Stimulated activated CD4-positive, alpha-beta T cell treated with anti-CD3 and anti-CD28 coated beads, Interleukin-4, amount 100 ng/mL, for 48 hours (primary cell): ENCODE measurements at places on chromosomes 16 and 17.

DNA sequence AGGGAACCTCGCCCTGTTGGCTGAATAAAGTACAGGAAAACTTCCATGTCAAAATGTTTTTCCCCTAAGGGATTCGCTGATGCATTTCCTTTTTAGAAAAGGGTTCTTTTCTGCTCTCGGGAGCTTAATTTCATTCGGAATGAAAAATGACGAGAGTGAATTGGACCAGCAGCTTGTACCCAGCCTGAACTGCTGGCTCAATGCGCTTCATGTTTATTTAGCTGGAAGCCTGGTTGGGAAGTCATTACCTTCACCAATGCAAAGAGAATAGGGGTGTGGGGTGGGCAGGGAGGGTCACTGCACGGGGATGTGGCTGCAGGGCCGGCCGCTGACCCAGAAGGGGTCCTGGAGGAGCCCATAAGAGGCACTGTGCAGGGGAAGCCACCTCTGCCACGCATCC lies 207.7 kb downstream of the ENGASE start:
- DNase-seq, result no peak

GRCh38 chr16:55825115-55825728 lies 7.7 kb downstream of the CES1 start:
- DNase-seq, result no peak

- DNase-seq, result no peak
Observed at GRCh38 chr17:18854956-18855355, 3.0 kb upstream of the PRPSAP2 start.

DNA sequence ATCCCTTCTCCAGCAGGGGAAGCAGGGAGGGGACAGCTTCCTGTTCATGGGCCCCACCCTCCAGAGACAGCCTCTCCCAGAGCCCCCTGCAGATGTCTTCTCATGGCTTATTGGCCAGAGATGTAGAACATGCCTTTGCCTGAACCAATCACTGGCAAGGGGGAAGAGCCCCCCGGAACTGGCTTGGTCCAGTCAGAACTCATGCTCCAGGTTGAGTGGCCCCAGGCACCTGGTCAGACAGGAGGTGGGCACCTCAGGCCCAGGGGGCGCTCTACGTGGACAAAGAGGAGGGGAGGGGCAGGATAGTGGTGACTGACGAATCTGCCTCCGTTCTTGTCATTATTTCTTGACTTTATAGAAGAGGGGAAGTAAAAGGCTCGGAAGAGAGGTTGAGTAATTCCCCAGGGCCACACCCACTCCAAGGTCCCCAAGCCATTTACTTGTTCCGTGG lies 23.6 kb downstream of the RAB11FIP4 start:
- no peak for DNase-seq

DNA sequence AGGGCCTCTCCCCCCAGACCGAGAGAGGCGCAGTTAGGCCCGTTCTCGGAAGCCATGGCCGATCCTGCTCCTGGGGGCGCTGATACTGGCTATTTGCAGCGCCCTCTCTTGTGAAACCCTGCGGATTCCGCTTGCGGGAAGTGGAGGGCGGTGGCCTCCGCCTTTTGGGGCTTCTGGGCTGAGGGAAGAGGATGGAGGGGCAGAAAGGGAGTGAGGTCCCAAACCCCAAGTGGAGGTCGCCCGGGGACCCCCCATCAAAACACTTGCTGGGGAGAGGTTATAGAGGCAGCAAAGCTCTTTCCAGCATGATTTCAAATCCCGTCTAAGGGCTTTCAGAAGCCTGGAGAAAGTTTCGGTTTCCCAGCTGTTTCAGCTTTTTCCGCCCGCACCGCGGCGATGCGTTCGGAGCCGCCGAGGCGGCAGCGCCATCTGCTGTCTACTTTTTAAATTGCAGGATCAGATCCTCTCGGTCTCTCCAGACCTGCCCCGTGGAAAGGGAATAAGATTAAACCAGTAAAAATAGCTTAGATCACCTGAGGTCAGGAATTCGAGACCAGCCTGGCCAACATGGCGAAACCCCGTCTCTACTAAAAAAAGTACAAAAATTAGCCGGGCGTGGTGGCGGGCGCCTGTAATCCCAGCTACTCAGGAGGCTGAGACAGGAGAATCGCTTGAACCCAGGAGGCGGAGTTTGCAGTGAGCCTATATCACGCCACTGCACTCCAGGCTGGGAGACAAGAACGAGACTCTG lies 15.8 kb downstream of the SNX20 start:
- DNase-seq, result peak; percentile 85

DNA sequence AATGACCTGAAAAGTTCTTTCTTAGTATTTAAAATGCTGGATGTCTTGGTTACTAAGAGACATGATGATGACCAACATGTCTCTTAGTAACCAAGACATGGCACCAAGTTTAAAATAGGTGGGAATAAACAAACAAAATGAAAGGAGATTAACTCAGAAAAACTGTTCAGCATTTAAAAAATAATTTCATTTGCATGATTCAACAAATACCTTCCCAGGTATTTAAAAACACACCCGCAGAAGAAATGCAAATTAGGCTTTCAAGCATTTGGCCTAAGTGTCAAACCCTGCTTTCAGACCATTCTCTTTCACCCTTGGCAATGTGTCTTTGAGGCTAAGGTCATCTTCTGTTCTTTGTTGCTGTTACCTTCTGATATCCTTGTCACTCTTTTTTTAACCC lies 91.4 kb upstream of the CORO6 start:
- no peak for DNase-seq

DNA sequence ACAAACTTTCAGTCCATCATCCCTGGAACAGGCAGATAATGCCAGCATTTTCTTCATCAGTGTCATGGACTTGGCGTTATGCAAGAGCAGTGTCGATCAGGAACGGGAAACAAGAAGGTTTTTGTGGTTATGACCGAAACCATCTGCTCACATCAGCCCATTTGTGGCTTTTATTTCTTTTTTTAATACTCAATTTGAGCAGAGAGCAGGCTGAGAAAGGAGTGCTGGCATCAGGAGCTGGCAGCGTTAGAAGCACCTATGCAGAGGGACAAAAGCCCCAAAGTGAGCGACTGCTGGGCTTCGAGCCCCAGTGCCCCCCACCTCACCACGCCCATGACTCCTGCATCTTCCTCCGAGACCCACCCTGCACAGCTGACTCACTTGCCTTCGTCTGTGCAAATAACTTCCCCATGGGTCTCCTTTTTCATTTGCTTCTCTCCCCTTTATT lies 16.2 kb upstream of the CD300E start:
- no peak for DNase-seq

DNA sequence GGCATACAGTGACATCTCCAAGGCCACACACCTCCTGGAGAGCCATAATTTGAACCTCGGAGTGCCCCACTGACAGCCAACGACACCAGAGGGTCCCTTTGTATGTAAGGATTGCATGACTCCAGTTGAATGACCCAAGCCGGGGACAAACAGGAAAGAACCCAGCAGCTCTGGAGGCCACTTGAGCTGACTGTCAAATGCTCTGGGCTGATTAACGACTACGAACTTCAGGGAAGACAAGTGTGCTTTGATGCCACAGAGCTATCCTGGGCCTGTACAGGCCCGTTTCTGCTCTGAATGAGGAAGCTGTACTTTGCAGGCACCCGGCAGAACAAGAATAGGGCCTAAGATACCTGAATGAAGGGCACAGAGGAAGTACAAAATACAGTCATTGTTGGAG lies 404.6 kb downstream of the SLC39A11 start:
- no peak for DNase-seq

- DNase-seq, result no peak
Observed at GRCh38 chr16:57024894-57025680, 35.7 kb downstream of the NLRC5 start.

DNA sequence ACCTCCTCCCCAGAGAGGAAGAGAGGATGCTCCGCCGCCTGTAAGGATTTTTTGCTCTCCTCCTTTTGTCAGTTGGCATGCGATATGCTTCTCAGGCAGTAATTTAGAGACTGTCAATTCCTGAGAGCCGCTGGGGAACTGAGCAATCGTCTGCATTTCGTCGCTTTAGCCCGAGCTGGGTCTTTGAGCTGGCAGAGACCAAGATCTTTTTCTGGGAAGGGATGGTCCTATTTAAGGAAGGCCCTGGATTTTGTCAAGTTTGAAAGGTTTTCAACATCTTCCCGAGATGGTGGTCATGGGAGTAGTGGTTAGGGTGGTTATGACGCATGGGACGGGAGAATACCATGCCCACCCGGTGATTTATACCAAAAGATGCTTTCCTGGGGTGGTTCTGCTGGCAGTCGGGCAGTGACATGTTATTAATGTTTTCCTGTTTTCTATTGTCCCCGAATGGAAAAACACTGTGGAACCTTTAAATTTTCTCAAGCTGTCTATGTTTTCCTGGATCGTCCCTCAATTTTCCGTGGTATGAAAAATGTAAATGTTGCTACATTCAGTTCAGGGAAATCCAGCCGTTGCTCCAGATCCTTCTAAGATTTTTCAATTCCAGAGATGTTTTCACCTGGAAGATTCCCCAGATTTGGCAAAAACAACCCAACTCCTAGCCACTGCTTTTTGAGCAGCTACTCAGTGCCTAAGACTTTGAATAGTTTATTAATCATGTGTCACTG lies 586.4 kb downstream of the MAF start:
- no peak for DNase-seq

DNA sequence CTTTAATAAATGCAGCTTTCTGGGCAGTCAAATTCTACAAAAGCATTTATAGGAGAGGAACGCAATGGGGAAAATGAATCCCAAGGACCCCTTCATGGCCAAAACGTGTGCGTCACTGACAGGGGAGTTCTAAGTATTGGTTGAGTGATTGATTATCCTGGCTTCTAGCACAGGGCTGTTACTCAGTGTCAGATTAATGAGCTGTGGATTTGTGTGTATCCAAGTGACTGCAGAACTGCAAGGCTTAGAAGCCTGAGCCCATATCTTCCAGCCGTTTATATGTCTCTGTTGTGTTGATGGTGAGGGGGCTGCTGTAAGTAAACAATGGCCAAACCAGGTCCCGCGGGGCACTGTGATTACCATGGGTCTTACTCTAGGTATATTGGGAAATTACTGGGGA lies 129.4 kb downstream of the SHISA9 start:
- DNase-seq, result no peak

GRCh38 chr17:57597101-57597500 lies 148.0 kb downstream of the CCDC182 start:
- DNase-seq, result no peak

DNA sequence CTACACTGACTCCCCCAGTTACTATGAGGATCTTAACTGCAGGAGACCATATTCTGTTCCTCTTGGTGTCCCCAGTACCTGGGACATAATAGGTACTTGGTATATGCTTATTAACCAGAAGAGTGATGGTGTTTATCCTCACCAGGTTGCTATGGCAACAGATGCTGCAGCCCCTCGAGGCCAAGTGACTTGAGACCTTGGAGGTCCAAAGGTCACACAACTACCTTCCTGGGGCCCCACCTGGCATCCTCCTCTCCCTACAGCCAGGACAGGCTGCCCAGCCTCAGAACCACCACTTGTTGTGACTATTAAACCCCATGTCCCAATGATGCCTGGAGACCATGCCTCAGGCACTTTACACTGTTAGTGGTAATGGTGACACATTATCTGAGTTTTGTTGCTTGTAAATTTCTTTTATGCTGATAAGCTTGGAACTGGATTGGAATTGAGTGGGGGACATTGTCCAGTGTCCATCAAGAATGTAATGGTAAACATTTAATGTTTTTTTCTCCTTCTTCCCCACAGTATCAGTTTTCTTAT lies 189.4 kb downstream of the CCDC182 start:
- DNase-seq, result no peak

DNA sequence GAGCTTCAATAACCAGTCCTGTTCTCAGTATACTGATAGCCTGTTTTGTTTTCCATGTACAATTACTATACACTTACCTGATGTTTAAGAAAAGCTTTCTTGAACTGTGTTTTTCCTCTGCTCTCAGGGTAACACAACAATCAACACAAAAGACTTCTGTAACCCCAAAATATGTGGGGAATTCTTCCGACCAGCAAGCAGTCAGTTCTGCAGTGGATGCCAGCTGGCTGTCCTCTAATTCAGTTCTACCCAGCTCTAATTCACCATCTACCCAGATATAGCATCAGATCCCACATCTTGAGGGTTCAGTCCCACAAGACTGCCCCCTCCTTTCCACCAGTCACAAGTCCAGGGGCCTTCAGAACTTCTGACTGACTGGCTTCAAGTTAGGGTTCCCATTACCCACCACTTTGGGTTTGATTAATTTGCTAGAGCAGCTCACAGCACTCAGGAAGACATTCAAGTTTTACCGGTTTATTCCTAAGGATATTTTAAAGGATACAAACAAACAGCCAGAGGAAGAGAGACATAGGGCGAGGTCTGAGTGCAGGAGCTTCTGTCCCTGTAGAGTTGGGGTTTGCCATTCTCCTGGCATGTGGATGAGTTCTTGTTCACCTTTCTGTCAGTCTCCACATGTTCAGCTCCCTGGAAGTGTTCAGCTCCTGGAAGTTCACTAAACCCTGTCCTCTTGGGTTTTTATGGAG lies 178.2 kb downstream of the CHD9 start:
- no peak for DNase-seq

GRCh38 chr16:2271848-2272461 lies 4.0 kb upstream of the RNPS1 start:
- no peak for DNase-seq

- DNase-seq, result no peak
Observed at GRCh38 chr16:66266436-66267291, 99.8 kb upstream of the CDH5 start.

GRCh38 chr17:57625511-57625910 lies 119.6 kb downstream of the CCDC182 start:
- no peak for DNase-seq

GRCh38 chr17:78179372-78179771 lies 7.5 kb downstream of the TK1 start:
- no peak for DNase-seq

DNA sequence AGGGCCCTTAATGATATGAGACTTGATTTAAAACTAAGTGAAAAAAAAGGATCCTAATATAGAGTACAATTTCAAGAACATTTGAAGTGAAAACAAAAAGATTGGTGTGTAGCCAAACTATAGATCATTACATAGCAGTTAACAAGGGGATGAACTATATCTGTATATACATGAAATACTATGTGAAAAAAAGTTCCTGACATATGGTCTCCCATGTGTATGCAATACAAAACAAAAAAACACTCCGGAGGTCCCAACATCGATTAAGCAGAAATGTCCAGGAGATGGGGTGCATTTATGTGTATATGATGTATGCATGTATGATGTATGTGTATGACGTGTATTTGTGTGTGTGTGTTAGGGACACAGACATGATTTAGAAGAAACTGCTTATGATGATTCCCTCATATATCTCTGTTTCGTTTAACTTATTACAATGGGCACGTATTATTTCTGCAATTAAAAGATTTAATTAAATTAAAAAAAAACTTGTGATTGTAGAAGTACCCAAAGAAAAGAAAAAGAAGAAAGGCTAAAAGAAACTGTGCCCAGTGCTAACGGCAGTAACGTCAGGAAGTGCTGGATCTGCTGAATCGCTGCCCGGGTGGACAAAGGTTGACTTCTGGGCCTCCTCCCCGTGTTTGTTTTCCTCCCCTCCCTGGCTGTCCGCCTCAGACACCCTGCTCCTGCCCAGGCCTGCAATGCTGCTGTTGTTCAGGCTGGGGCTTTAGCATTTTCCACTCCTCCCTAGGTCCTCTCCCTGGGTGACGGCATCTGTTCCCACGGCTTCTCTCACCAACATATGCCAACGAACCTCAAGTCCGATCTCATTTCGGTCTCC lies 36.9 kb downstream of the TBX4 start:
- no peak for DNase-seq

- no peak for DNase-seq
Observed at GRCh38 chr17:81073967-81074839, 39.3 kb downstream of the BAIAP2 start.
